Calu3 (cell line): ENCODE measurements at places on chromosomes 6 and 20. TPM values are rescaled to one million over a fixed set of nuclear protein-coding genes. Genes with fewer than 3 reads are reported as not detected.

Gene FAM209B
- total RNA-seq, result not detected in 2 replicates

Gene MAFB
- total RNA-seq, result 0.10 and 0.17 TPM in 2 replicates

Gene IL20RA
- total RNA-seq, result 2.4 and 3.1 TPM in 2 replicates

Gene KHDC1L
- not detected in 2 replicates for total RNA-seq

Gene GABBR1
- 35.3 and 42.2 TPM in 2 replicates for total RNA-seq

Gene SIRPG
- total RNA-seq, result not detected in 2 replicates

Gene SULF2
- total RNA-seq, result 112 and 120 TPM in 2 replicates

Gene ADGRF4
- total RNA-seq, result 7.3 and 8.0 TPM in 2 replicates
